Activated CD8-positive, alpha-beta memory T cell treated with anti-CD3 and anti-CD28 coated beads for 4 hours (primary cell): ENCODE measurements at places on chromosomes 5 and 9.

- DNase-seq = no peak
These were observed 48.8 kb downstream of the MLANA start for GRCh38 chr9:5939530-5939929.

- no peak for DNase-seq
These were observed 9.7 kb downstream of the MPDZ start for GRCh38 chr9:13269589-13270452.

DNA sequence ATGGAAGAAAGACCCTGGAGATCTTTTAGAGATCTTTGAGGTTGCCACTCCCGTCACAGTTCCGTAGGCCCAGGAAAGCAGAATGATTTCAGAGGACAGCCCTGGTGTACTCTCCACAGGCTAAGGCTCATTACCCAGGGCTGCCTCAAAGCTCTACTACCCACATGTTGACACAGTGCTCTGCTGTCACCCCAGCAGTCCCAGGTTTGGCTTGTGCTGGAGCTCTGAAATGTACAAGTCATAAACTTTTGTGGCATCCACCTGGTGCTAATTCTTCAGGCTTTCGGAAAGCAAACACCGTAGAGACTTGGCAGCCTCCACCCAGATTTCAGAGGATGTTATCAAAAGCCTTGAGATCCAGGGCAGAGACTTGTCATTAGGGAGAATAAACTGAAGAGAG, 136.5 kb downstream of the MTRR start:
- DNase-seq = no peak

GRCh38 chr5:37723162-37723961, 116.5 kb downstream of the GDNF start:
- no peak for DNase-seq

GRCh38 chr9:81191222-81191621, 498.1 kb downstream of the TLE1 start:
- no peak for DNase-seq

DNA sequence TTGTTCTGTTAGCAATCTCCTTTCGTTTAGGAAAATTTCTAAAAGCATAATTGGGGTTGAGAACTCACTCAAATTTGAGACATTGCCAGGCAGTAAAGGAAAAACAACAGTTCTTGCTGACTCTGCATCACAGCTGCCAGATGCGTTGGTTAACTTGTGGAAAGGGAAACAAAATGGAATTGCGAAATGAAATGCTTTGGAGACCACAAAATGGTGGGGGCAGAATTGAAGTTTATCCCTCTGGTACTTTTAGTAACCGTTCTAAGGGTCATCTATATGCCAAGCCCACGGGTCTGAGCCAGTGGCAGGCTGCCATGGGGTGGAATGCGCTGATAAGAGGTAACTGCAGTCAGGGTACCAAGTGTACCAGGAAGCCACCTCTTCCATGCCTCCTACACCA, 28.6 kb upstream of the SELENOP start:
- DNase-seq = no peak

DNA sequence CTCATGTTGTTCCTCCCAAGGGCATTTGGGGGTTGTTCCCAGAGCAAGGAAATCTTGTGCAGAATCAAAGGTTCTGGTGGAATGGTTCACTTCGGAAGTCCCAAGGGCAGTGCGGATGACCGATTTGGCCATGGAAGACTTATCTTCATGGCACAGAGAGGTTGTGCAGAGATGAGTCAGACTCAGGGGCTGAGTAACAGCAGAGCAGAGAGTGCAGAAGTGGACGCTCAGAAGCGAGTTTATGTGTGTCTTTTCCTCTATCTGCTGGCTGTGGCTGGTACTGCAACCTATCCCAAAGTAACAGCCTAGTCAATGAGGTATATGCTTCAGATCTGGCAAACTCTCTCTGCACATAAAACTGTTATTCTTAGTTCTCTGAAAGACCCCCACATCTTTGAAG, 118.1 kb downstream of the DPYSL3 start:
- DNase-seq = no peak

DNA sequence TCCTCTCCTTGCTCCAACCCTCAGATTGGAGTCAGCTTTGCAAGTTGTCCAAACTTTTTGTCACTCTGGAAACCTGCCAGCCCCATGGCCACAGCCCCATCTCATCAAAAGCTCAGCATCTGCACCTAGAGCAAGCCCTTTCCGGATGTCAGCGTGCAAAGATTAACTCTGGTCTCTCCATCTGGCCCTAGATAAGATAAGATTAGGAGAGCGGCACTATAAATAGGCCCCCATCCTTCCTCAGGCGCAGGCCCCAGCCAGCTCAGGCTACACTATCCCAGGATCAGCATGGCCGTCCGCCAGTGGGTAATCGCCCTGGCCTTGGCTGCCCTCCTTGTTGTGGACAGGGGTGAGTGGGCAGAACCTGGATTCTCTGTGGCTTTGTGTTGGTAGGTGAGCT, at the start of gene SPINK4:
Gene SPINK4 (plus strand): TSS at position 247 of the 400 bp plus-strand sequence. CDS start 42 bp downstream, at position 289.
- DNase-seq = no peak

DNA sequence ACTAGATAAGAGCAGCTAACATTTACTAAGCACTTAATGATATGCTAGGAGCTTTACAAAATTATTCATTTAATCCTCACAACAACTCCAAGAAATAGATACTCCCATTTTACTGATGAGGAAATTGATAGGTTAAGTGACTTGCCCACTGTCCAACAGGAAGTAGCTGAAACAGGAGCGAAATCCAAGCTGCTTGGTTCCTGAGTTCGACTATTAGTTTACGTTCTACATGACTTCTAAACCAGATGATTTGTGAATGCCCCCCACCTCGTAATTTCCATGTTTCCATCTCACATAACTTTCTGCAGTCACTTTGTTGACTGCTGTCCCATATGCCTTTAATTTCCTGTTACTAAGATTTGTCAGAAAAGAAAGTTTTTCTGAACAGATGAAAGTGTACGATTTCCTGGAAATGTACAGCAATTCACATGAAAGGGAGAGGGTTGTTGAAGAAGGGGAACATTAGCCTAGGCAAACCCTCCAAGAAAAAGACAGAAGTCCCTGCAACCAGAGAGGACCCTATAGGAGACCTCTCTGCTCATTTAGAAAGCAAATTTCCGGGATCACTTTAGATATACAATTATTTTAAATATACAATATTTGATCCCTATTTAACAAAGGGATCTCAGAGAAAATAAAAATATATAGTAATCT, 279.1 kb upstream of the EFNA5 start:
- no peak for DNase-seq

DNA sequence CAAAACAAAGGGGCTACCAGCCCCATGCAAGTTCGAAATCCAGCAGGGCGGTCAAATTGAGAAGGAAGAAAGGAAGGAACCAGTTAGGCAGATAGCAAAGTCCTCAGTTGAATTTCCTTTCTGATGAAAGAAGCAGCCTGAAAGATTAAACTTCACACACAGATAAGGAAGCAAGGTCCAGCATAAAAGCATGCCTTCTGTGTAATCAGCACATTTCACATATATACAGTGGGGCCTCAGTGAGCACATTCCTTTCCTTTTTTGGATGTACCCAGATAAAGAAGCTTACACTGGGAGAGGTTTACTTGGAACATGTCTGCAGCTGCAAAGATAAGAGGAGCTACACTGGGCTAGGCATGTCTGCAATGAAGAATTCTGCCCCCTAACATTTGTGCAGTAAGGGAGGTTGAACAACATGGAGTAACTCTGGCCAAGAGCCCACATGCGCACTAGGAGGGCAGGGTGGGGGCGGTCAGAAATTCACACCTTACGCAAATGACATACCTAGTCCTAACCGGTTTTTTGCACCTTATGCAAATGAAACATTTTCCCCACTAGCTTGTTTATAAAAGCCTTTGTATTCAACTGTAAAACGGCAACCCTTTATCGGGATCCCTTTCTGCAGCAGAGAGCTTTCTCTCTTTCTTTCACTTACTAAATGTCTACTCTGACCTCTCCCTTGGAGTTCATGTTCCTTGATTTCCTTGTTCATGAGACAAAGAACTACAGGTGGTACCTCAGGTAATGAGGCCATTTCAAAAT, 149.7 kb upstream of the FBXL17 start:
- DNase-seq = no peak

DNA sequence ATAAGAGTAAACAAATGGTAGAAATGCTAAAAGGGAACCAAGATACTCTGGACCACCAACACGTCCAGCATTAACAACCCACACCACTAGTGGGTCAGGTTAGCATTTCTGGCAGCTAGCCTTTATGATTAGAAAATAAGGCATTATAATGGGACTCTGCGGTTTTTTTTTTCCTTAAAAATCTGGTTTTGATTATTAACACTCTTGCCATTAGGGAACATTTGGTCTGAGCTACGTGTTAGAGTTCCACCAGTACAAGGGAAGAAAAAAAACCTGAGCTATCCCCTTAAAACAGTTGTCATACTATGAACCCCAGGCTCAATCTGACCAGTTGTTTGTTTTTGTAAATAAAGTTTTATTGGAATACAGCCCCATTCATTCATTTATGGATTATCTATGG, 110.4 kb downstream of the NTRK2 start:
- DNase-seq = no peak

GRCh38 chr5:34977934-34978613, 48.7 kb downstream of the DNAJC21 start:
- DNase-seq = no peak

DNA sequence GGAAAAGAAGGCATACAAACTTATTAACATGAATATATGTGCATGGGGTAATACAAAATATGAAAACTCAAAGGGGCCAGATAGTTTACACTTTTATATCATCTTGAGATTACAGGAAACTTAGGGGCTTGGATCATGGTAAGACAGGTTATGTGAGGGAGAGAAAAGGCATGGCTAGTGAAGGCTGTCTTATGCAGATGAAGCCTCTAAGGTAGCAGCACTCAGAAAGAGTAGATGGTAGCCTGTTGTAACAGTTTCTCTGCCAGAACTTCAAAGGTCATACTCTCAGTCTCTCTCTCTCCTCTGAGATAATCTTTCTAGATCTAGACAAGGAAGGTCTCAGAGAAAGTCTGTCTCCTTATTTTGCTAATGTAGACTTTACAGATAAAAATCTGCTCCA, 57.2 kb upstream of the FGF10 start:
- no peak for DNase-seq

- DNase-seq = no peak
These were observed 2.9 kb downstream of the SIGMAR1 start for GRCh38 chr9:34634551-34635248.

- DNase-seq = no peak
These were observed 418.0 kb downstream of the SPATA31D1 start for GRCh38 chr9:82406456-82407085.

DNA sequence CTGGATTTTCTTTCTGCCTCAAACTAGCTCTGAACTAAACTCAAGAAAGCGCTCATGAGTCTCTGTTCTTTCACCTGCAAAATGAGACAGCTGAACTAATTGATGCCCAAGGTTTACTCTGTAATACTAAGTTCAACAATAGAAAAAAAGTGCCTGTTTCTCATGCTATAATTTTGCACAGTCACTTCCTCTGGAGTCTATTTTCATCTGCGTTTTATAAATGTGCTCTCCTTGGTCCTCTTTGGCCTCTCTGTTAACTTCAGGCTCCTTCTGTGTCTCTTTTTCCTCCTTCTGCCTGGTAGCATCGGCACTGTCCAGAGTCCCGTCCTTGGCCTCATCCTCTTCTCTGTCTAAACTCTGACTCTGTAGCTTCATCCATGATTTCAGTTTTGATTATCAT, 311.9 kb upstream of the TLE4 start:
- DNase-seq = no peak

GRCh38 chr9:121286973-121287741, 19.2 kb downstream of the GSN start:
- DNase-seq = no peak

DNA sequence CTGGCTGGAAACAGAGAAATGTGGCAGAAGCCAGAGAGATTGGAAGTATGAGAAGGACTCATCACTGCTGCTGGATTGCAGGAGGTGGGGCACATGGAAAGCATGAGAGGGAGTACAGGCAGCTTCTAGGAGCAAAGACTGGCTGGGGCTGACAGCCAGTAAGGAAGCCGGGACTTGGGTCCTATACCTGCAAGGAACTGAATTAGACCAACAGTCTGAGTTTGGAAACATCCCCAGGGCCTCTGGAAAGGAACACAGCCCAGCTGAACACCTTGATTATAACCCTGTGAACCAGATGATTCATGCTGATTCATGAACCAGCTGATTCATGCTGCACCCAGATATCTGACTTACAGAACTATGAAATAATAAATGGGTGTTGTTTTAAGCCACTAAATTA, 93.4 kb downstream of the OSTF1 start:
- no peak for DNase-seq

DNA sequence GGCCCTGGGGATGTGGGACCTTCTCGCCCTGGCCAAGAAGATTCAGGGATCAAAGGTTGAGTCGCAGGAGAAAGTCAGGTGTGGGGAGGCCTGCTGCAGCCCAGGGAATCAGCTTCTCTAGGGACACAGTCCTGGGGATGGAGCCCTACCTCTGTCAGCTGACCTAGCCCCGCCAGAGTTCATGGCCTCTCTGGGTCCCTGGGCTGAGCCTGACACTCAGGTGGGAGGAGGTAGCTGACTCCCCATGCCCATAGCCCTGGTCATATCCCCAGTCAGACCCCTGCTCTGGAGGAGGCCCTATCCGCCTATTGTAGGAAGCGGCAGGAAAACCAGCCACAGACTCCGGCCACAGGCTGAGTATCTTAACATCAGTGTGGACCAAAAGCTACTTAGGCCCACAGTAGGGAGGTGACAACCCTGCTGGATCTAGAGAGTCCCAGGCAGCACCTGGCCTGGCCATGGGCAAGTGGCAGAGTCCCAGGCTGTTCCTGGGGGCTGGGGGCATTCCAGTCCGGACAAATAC, 15.0 kb upstream of the MRNIP start:
- DNase-seq = no peak

- no peak for DNase-seq
These were observed 14.0 kb upstream of the GPR151 start for GRCh38 chr5:146529984-146530383.

DNA sequence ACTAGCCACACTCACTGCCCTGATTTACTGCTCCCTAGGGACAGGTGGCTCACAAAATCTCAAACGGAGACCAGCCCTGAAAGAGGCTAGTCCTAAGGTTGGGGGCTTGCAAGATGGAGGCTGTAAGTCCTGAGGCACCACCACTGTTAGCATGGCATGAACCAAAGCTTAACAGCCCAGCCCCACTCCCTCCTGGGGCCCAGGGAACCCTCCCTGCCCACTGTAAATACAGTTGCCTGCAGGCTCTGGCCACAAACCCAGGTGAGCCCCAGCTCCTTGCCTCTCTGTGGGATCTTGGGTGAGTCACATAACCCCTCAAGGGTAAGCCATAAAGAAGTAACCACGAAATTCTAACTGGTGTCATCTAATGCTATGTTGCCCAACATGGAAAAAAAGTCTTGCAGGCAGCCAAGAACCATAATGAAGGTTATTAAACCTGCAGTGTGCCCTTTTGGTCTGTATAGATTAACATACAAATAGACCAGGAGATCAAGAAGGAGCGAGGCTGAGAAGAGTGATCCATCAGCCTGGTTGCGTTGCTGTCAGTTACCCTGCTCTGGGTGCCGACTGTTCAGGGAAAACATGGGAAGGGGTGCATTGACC, 1.7 kb upstream of the POMT1 start:
- peak; percentile 39 for DNase-seq

DNA sequence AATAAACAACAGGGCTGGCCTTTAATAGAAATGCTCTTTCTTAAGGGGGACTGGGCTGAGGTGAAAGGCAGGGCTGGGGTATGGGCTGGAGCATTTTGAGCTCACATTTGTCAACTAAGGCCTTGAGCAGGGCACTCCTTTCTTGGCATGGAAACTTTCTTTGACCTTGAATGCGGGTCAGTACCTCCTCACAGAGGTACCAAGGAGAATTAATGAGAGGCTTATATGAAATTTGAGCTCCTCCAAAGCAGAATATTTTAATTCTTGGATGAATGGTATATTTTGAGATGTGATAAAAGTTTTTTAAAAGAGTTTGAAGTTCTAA, 3.1 kb downstream of the CYSTM1 start:
- no peak for DNase-seq

- no peak for DNase-seq
These were observed 72.0 kb downstream of the ANKRD33B start for GRCh38 chr5:10635867-10636350.
